Type B pancreatic cell (in vitro differentiated cells): ENCODE measurements at places on chromosomes 4 and X. TPM values are rescaled to one million over a fixed set of nuclear protein-coding genes. Genes with fewer than 3 reads are reported as not detected.

- DNase-seq, result no peak
Observed at GRCh38 chr4:11831739-11832138, 403.0 kb upstream of the HS3ST1 start.

- DNase-seq, result no peak
Observed at GRCh38 chr4:48667148-48667547, 112.9 kb downstream of the FRYL start.

DNA sequence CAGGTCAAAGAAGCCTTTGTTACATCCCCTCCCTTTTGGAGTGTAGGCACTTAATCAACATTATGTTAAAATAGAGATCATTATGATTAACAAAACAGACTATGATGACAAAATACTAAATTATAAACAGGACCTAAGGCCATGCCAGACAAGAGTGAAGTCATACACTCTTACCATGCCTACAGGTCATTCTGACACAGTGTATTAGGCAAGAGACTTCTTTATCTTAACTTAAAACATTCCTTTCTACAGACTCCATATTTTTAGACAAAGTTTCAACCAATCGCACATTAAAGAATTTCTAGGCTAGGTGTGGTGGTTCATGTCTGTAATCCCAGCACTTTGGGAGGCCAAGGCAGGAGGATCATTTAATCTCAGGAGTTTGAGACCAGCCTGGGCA lies 128.6 kb upstream of the SLC34A2 start:
- DNase-seq, result no peak

GRCh38 chrX:11867610-11868345 lies 109.7 kb downstream of the MSL3 start:
- no peak for DNase-seq

GRCh38 chr4:5412296-5412695 lies 296.1 kb downstream of the EVC2 start:
- DNase-seq, result peak; percentile 18

- DNase-seq, result no peak
Observed at GRCh38 chrX:124938715-124939114, 381.0 kb upstream of the TEX13C start.

DNA sequence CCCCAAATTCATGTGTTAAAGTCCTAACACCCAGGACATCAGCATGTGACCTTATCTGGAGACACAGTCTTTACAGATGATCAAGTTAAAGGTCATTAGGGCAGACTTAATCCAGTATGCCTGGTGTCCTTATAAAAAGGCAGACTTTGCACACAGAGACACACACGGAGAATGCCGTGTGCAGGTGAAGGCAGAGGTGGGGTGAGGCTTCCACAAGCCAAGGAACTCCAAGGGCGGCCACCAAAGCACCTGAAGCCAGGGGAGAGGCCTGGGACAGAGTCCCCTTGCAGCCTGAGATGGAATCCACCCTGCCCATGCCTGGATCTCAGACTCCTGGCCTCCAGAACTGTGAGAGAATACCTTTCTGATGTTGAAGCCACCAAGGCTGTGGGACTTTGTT lies 26.1 kb upstream of the SORCS2 start:
- DNase-seq, result no peak

- DNase-seq, result no peak
Observed at GRCh38 chrX:28599957-28600356, 12.7 kb downstream of the IL1RAPL1 start.

DNA sequence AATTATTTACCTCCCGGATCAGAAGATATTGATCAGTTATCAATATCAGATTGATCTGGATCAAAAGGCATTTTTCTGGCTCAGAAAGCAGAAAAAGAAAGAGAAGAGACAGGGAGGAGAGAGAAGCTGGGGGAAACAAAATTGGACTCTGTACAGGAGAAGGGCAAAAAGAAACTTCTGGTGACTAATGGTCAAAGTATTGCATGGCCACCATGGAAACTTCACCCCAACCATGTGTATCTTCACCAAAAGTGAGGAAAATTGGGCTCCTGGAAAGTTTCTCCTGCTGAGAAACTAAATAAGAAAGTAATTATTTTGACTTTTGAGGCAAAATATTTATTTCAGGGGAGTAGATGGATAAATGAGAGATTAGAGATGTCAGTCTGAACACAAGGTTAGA lies 33.9 kb downstream of the RNF150 start:
- no peak for DNase-seq

GRCh38 chr4:177016541-177017141 lies 223.9 kb upstream of the VEGFC start:
- DNase-seq, result no peak

DNA sequence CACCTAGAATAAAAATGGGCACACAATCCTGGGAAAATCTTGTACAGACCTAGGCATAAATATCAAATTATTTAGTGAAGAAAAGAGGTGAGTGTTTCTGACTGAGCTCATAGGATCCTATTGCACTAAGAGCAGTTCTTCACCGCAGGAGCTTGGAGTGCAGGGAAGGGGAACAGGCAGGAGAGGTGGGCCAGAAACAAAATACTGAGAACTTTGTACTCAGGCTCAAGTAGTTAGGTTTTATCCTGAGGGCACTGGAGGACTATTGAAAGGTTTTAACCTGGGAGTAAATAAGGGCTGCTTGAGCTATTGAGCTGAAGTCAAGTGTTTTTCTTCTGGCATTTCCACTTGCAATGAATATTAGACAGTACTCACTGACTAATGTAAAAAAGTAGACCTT lies 12.2 kb downstream of the EPHA5 start:
- DNase-seq, result no peak

DNA sequence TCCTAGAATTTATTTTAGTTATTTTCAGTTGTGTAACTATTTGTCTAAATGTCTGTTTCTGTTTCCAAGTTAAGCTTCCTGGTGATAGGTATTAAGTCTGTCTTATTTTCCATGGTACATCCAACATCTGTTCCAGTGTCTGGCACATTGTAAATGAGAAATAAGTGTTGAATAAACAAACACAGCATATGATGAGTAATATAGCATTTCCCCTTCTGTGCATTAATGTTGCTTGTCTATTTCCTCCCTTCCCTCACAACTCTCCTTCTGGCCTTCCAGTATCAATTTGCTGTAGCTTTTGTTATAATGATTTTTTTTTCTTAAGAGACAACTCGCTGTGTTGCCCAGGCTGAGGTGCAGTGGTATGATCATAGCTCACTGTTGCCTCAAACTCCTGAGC lies 36.1 kb downstream of the COPS4 start:
- no peak for DNase-seq

GRCh38 chr4:153514688-153515426 lies 48.7 kb downstream of the TMEM131L start:
- no peak for DNase-seq

GRCh38 chr4:85783483-85783882 lies 308.5 kb downstream of the ARHGAP24 start:
- DNase-seq, result no peak

- no peak for DNase-seq
Observed at GRCh38 chrX:123884809-123885408, 25.1 kb downstream of the XIAP start.

GRCh38 chr4:14368391-14368790 lies 633.9 kb upstream of the CPEB2 start:
- no peak for DNase-seq

GRCh38 chrX:23736030-23736429 lies 7.0 kb downstream of the ACOT9 start:
- DNase-seq, result no peak

DNA sequence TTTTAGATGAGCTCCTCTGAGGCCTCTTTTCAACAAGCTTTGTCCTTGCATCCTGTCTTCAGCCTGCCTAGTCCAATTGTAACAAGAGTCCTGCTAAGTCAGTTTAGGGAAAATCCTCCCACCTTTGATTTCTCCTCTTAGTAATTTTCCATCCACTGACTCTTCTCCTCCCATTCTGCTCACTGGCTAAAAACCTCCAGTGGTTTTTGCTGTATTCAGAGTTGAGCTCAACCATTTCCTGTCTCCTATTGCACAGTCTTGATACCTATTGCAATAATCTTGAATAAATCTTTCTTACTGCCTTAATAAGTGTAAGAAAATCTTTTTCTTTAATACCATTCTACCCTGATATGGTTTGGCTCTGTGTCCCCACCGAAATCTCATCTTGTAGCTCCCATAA lies 117.8 kb upstream of the ENPP6 start:
- DNase-seq, result no peak

TMPRSS11D gene
- total RNA-seq, result not detected in 2 replicates

ABCB7 gene
- 29.4 and 30.5 TPM in 2 replicates for total RNA-seq

NCAPG gene
- 11.8 and 46.0 TPM in 2 replicates for total RNA-seq

DNAAF6 gene
- not detected in 2 replicates for total RNA-seq

CFAP99 gene
- 0.43 and 1.1 TPM in 2 replicates for total RNA-seq

MGARP gene
- 1.3 and 1.7 TPM in 2 replicates for total RNA-seq

GPR173 gene
- total RNA-seq, result 4.5 and 11.5 TPM in 2 replicates

APOOL gene
- total RNA-seq, result 20.5 and 26.3 TPM in 2 replicates

SLC10A6 gene
- total RNA-seq, result not detected in 2 replicates
